ENCODE measurements at places on chromosomes 11 and 22. TPM values are rescaled to one million over a fixed set of nuclear protein-coding genes. Genes with fewer than 3 reads are reported as not detected.

DNA sequence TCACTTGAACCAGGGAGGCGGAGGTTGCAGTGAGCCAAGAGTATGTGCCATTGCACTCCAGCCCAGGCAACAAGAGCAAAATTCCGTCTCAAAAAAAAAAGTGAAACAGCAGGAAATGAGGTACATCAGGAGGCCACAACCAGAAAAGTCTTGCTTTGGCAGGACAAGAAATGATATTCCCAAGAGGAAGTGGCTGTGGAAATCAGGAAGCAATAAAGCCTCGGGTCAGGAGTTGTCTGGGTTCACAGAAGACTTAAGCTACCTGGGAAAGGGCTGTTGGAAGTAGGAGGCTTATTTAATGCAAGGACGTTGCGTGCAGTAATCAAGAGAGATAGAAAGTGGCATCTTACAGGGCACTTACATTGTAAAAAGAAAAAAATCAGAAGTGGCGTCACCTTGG, 9.2 kb upstream of the RELT start:
- no peak for DNase-seq

- no peak for DNase-seq
Observed at GRCh38 chr11:60098508-60098907, 10.0 kb downstream of the MS4A2 start.

- DNase-seq, result no peak
Observed at GRCh38 chr11:28962502-28962901, 854.3 kb downstream of the METTL15 start.

- DNase-seq, result no peak
Observed at GRCh38 chr11:3232956-3233355, 739 bp upstream of the MRGPRE start.

GRCh38 chr11:117934526-117935307, 5.5 kb upstream of the TMPRSS13 start:
- DNase-seq, result no peak

Gene FBLN1
- total RNA-seq, result not detected

Gene UBASH3B
- total RNA-seq, result 67.3 TPM

DNA sequence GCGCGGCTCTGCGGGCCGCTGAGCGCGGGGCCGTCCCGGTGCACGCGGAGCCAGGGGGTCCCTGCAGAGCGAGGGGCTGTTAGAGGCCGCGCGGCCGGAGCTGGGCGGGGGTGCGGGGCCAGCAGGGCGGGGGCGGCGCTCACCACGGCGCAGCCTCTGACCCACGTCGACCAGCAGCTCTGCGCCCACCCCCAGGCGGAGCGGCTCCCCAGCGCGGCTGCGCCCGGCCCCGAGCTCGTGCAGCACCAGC, 385 bp upstream of the SCO2 start:
- no peak for DNase-seq

- peak; percentile 48 for DNase-seq
Observed at GRCh38 chr11:14248580-14248981, 110.4 kb downstream of the RRAS2 start.

GRCh38 chr11:117930668-117931330, 1.6 kb upstream of the TMPRSS13 start:
- DNase-seq, result peak; percentile 78

Gene MRGPRG
- total RNA-seq, result not detected

DNA sequence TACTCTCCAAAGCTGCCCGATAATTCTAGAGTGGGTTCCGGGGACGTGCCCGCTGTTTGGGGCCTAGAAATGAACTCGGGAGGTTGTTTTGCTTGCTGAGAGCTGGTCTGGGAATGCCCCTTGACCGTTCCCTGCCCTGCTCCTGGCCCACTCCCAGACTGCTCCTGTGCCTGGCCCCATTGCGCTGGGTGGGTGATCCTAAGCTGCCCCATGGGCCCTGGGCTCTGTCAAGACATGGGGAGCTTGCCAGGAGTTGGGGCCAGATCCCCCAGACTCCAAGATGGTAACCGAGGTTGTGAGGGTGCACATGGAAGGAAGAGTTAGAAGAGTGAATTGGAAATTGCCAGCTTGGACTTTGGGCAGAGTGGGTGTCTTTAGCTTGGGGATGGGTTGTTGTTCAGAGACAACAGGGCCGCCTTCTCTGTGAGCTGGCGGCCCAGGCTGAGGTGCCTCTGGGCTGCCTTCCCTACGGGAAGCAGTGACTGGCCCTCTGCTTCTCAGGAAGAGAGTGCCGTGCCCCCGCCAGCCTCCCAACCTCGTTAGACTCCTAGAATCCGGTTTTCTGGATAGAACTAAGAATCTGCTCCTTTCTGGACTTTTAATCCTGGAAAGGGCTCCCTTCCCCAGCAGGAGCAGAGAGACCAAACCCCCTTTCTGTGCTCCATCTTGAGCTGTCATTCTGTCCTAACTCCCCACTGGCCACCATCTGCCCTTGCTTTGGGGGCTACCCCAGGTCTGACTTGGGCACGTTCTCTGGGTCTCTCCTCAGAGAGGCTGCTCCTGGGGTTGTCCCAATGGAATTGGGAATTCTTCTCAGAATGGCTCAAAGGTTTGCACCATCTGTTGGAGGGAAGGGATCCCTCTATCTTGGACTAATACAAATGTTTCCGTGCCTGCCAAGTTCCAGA, 1.8 kb downstream of the ST3GAL4 start:
- DNase-seq, result no peak

GRCh38 chr11:112514011-112514740, 253.5 kb upstream of the PLET1 start:
- no peak for DNase-seq

GRCh38 chr22:30452861-30453260, 19.0 kb downstream of the SEC14L3 start:
- no peak for DNase-seq

GRCh38 chr22:23110190-23110921, 31.4 kb downstream of the RSPH14 start:
- no peak for DNase-seq

DNA sequence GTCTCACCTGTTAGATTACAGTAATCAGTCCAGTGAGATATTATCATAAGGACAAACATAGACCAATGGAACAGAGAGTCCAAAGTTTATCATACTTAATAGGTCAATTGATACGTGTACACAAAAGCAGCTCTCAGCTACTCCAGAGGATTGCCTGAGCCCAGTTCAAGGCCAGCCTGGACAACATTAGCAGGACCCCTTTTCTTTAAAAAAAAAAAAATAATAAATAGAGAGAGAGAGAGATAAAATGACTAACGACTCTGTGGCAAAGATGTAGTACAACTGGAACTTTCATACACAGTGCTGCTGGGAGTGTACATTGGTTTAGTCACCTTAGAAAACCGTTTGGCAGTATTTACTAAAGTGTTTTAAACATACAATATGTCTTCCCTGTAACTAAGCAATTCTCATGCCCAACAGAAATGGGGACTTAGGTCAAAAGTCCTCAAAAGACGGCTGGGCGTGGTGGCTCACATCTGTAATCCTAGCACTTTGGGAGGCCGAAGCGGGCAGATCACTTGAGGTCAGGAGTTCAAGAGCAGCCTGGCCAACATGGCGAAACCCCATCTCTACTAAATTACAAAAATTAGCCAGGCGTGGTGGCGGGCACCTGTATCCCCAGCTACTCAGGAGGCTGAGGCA, 10.6 kb downstream of the SNX32 start:
- DNase-seq, result no peak

Gene RASSF10
- not detected for total RNA-seq

DNA sequence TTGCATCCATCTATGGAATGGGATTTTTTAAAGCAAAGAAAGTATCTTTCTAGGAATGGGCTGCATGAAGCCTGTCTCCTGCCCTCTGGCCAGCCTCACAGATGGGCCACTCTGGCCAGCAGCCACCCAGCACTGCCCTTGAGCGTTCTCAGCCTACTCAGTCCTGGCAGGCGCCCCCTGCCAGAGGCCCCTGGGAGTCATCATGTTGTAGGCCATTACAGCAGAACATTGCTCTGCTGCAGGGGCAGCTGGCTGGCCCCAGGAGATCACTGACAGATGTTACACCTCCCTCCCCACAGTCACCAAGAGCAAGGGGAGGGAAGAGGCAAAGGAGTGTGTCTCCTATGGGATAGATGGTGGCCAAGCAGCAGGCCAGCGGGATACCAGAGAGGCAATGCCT, 363.7 kb downstream of the NXPE2 start:
- DNase-seq, result no peak

- DNase-seq, result no peak
Observed at GRCh38 chr11:21501245-21501644, 691.6 kb upstream of the ANO5 start.

- no peak for DNase-seq
Observed at GRCh38 chr11:93757301-93757700, 15.8 kb downstream of the C11orf54 start.

DNA sequence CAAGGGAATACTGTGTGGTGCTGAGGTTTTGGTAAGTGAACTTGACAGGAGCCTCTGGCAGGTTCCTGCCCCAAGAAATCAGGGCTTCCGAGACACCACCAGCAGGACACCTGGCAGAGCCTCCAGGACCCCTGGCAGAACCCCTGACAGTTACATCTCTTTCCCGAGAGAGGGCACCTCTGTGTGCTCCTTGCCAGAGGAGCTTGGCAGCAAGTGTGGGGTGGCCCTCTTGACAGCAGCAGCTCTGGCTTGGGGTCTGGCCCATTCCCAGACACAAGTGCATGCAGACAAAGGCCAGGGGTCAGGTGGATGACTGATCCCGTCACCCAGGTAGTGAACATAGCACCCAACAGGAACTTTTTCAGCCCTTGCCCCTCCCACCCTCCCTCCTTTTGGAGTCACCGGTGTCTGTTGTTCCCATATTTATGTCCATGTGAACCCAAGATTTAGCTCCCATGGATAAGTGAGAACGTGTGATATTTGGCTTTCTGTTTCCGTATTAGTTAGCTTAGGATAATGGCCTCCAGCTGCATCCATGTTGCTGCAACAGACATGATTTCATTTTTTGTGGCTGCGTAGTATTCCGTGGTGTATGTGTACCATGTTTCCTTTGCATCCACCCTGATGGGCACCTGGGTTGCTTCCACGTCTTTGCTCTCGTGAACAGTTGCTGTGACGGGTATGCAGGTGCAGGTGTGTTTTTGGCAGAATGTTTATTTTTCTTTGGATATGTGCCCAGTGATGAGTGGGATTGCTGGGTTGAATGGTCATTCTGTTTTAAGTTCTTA, 21.2 kb upstream of the OSBPL5 start:
- DNase-seq, result no peak

Gene SEPTIN5
- not detected for total RNA-seq

- no peak for DNase-seq
Observed at GRCh38 chr11:62671236-62671607, 251 bp upstream of the UQCC3 start.

- no peak for DNase-seq
Observed at GRCh38 chr11:126545057-126545555, 189.6 kb downstream of the ST3GAL4 start.

Gene SYCE3
- total RNA-seq, result 0.76 TPM

Gene HIKESHI
- total RNA-seq, result 44.9 TPM

Gene F2
- not detected for total RNA-seq

DNA sequence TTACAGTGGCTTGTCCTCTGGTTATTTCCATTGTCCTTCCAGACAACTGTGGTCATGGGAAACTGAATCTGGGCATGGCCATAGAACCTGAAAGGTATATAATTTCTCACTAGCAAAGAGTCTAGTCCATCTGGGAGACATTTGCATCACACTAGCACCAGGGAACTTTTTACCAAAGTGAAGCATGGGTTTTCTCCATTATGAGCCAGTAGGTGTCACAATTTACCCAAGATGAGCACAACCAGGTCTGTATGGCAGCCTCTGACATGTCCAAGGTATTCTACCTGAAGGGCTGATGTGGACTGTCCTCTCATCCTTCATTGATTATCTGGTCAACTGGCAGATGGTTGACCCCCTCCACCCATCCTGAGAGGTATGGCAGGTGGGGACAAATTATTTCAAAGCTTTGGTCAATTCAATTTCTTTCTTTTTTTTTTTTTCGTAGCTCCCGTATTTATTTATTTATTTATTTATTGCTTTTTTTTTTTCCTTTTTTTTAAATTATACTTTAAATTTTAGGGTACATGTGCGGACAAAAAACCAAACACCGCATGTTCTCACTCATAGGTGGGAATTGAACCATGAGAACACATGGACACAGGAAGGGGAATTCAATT, 425.9 kb downstream of the TMEM135 start:
- no peak for DNase-seq

GRCh38 chr11:118415062-118415738, 13.8 kb downstream of the ATP5MG start:
- DNase-seq, result no peak

Gene VSIG2
- total RNA-seq, result not detected

DNA sequence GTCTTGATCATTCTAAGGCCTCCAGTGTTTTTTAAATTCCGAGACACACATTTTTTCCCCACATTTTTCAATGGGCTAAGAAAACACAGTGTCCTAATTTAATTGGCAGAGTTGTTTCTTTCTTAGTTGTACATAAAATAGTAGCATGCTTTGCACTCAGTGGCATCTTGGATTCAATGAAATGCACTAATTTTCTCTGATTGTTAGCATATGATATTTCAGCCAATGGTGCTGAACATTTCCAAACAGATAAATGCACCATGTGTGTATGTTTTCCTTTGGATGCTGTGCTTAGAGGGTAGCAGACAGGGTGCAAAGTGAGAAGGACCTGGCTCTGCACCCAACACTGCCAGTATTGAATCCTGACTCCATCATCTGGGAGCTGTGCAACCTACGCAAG, 103.5 kb downstream of the LDLRAD3 start:
- no peak for DNase-seq

Gene PATL1
- 62.6 TPM for total RNA-seq

DNA sequence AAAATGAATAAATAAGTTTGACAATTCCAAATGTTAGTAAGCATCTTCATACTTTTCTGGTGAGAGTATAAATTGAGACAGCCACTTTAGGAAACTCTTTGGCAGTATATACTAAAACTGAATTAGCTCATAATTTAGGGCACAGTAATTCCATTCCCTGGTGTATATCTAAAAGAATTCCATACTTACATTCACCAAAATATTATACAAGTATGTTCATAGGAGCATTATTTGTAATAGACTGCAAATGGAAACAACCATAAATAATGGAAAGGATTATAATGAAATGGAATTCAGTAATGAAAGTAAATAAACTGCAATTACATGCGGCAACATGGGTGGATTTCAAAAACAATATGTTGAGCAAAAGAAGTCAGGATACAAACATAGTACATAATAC, 315.8 kb upstream of the LRRC4C start:
- no peak for DNase-seq

DNA sequence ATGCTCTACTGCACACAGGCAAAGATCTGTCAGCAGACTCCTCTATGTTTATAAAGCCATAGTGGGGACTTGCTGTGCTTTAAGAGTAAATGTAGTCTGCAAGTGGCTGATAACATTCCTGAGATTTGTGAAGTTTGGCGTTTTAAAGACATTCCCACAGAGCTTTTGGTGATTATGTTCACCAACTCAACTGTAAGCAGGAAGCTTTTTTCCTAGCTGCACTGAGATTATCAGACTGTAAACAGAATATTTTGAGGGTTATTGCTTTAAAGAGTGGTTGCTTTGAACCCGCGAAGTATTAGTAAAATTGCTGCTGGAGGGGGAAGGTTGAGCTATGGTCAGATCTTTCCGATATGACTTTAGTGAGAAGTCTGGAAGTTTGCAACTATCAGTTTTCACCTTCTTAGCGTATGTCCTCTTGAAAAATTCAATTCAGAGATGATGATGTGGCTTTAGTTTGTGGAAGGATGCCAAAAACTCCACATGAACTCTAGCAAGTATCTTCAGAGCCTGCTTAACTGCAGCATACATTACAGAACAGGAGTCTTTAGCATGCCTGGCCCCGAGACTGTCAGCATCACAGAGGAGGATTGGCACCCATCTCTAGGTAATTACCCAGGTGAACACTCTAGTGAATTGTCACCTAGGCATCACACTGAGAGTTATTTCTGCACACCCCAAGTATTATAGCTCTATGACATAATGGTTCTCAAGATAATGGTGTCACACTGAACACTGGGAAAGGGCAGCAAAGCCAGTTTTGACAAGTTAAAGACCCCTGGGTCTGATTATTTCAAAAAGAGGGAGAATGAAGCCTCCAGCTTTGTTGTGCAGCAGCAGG, 89.9 kb downstream of the MTNR1B start:
- DNase-seq, result no peak
